Lung (tissue), 17 donors: ENCODE measurements at places on chromosomes 1 and 21.

GRCh38 chr1:98386675-98387440 lies 274.7 kb upstream of the SNX7 start:
- no peaks in the 10 kb centered on the region for H3K36me3 ChIP-seq
- no peak overlapping the region for H3K27ac ChIP-seq
- DNase-seq = no peak

DNA sequence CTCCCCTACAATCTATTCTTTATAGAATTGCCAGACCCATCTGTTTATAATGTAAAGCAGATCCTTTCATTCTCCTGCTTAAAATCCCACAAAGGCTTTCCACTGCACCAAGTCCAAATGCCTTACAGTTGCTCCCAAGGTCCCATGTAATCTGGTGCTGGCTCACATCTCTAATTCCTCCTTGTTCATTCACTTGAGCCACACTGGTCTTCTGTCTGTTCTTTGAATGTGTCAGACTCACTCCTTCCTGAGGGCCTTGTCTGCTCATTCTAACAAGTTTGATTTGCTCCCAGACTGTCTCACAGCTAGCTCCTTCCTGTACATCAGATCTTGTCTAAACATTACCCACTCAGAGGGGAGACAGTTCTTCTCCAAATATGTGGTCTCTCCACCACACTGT lies 38.9 kb downstream of the ALG14 start:
- H3K36me3 ChIP-seq = no peaks in the 10 kb centered on the region
- H3K27me3 ChIP-seq = no peaks in the 10 kb centered on the region
- no peaks in the 10 kb centered on the region for H3K4me1 ChIP-seq
- no peak overlapping the region for H3K4me3 ChIP-seq
- no peak overlapping the region for H3K27ac ChIP-seq

DNA sequence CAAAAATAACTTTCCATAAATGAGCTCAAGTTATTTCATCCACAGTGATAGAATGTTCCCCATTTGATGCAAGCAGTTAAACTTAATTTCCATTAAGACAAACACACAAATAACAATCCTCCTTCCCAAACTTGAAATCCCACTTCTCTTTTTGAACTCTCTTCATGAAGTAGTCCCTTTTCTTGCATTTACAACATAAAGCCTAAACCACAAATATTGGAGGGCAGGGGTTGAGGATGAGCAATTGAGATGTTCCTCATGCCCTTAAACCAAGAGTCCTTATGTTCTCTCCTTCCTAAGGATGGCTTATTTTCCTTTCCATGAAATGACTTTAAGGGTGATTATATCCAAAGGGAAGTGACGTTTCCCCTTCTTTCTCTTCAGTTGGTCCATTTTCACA lies 228.8 kb downstream of the DISC1 start:
- no peaks in the 10 kb centered on the region for H3K27me3 ChIP-seq
- DNase-seq = no peak
- H3K4me3 ChIP-seq = no peak overlapping the region
- no peaks in the 10 kb centered on the region for H3K36me3 ChIP-seq

- no peaks in the 10 kb centered on the region for H3K36me3 ChIP-seq
- no peak overlapping the region for H3K27ac ChIP-seq
- H3K4me1 ChIP-seq = no peaks in the 10 kb centered on the region
- H3K4me3 ChIP-seq = no peak overlapping the region
- DNase-seq = no peak
These were observed 151.7 kb upstream of the NR5A2 start for GRCh38 chr1:199875856-199876255.

DNA sequence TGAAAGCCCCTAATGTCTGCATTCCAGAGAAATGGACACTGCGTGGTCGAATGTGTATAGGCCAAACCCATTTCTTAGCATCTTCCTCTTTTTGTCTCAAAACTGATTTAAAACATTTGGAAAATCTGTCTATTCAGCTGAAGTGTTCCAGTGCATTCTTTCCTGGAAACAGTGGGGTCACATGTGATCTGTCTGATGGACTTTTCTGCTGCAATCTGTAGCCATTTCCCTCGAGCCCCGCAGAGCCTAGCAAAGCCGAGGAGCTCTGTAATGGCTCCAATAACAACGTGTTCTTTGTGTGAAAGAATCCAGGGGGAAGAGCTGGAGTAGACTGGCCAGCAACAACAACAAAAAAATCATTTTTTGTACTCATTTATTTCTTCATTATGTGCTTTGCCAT lies 329.3 kb downstream of the BARHL2 start:
- H3K27me3 ChIP-seq = no peaks in the 10 kb centered on the region
- no peak overlapping the region for H3K4me3 ChIP-seq
